ENCODE measurements at places on chromosomes 3 and 15.

- DNase-seq, result no peak
These were observed 34.7 kb upstream of the PDE8A start for GRCh38 chr15:84946772-84947489.

DNA sequence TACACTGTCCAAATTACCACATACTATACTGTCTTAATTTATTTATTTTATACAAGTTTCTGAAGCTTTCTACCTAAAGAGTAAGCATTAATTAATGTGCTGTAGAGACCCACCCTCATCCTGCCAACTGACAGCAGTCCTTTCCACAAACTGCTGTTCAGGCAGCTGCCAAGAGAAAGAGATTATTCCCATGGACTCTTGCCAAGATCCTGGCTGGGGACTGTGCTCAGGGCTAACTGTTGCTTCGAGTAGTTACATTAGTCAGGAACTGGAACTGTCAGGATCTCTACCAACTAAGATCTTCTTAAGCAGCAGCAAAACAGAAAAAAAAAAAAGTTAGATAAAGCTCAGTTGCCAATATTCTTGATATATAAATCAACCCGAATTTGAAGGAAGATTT is 398.8 kb downstream of the MECOM start:
- DNase-seq, result no peak

DNA sequence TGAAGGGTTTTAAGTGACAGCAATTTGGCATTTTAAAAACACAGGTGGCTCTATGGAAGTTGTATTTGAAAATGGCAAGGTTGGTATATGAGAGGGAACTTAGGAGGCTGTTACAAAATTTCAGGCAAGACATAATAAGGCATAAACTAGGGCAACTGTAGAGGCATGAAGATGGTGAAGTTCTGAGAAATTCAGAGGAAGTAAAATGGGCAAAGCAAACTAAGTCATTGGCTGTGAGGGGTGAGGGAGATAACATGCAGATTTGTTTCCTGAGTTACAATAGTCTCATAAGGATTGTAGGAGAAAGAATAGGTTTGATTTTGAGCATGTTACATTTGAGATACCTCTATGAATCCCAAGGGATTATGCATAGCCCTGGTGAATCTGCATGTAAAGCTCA is 302.9 kb upstream of the ARHGEF26 start:
- DNase-seq, result no peak

- no peak for DNase-seq
These were observed 49.1 kb upstream of the NEDD4 start for GRCh38 chr15:56042498-56042897.

DNA sequence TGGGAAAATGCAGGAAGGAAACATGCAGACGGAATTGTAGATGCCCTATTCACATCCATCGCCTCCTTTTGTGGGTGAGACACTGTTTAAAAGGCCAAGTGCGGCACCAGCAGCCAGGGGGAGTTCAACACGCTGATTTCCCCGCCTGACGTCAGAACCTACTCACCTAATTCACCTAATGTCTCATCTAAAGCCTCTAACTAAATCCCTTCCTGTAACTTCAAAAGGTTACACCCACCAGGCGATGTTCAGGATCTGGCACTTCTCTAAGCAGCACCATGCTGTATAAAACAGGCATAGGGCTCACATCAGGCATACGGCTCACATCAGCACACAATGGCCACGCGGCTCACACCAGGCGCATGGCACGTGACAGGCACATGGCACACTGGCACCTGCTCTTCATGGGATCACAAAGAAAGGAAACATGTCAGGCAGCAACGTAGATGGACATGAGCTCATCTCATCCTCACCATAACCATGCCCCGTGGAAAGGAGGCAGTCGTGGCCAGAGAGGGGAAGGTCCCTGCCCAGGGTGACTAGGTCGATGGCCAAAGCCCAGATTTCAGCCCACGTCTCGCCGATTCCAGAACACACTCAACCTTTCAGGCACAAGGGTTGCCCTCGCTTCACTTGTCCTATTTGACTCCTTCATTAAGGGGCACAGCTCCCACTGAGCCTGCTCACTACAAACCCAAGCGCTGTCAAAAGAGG is 21.7 kb downstream of the XXYLT1 start:
- DNase-seq, result no peak

DNA sequence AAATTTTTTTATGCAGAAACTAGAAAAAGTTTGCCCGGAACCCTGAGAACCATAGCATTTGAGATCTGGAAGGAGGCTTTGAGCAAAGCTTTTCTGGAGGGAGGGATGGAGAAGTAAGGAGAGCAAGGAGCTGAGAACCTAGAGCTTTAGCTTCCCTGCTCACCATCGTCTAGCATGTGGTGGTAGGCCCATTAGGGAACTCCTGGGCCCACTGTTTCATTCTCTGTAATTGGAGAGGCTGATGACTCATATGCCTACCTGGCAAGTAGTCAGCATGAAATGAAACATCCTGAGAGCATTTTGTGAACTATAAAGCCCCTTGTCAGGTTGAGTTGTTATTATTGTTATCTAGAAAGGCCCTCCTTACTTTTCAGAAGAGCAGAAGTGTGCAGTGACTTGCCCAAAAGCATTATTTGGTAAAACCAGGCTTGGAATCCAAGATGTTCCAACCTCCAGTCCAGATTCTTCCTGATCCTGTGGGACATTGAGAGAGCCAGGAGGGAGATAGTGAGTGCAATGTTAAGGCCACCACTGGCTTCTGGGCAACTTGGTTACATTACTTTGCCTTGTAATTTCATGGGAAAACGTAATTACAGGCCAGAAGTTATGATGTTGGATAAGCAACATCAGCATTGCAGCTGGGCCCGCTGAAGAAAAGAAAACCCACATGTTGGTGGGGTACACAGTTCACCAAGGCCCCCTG is 104.5 kb upstream of the BFSP2 start:
- no peak for DNase-seq

DNA sequence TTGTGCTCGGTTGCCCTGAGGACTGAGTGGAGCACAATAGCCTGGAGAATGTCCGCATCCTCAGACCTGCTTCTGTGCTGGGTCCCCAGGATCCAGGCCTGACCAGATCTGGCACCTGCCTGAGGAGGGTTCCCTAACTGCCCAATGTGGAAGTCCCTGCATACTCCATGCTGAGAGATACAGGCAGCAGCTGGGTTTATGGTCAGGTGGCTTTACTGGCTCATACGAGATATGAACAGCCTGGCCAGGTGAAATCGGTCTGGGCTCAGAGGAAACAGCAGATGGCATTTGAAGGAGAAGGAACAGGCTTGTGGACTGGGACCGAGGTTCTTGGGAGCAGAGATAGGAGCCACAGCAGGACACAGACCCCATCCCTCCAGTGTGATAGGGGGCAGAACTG is 18.2 kb upstream of the KIF23 start:
- DNase-seq, result no peak

DNA sequence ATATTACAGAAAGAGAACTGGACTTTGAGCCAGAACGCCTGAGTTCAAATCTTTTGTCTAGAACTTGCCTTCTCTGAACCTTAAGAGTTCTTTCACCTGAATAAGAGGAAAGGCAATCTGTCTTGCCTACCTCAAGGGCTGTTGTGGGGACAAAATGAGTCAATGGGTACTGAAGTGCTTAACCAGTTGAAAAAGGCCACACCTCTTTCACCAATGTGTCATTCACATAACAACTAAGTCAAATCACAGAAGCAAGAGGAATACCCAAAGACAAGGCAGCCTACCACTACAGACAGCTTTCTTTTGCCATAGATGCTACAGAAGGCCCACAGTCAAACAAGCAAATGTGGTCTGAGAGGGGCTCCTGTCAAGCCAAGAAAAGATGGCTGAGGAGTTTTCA is 39.7 kb downstream of the NBEAL2 start:
- DNase-seq, result no peak

GRCh38 chr3:28915741-28916500 is 364.9 kb upstream of the RBMS3 start:
- DNase-seq, result no peak

GRCh38 chr3:188673646-188674186 is 498.1 kb upstream of the TPRG1 start:
- DNase-seq, result no peak

- DNase-seq, result no peak
These were observed 126.9 kb upstream of the CHL1 start for GRCh38 chr3:69690-70089.

DNA sequence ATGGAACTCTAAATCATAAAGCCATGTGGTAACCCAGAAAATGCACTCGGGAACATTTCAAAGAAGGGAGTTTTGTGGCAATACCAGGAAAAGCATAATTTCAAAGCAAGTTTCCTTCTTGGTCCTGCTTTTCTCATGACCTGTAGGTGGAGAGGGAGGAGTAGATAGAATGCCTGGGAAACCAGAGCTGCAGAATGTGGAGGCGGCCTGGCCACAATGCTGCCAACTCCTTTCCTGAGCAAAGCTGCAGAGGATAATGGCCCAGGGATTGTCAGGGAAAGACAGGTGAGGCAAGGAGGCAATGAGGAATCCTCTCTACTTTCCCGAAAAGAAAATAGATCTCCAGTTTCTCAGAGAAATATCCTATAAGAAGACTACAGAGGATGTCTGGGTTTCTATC is 330.3 kb downstream of the FGF12 start:
- DNase-seq, result no peak

DNA sequence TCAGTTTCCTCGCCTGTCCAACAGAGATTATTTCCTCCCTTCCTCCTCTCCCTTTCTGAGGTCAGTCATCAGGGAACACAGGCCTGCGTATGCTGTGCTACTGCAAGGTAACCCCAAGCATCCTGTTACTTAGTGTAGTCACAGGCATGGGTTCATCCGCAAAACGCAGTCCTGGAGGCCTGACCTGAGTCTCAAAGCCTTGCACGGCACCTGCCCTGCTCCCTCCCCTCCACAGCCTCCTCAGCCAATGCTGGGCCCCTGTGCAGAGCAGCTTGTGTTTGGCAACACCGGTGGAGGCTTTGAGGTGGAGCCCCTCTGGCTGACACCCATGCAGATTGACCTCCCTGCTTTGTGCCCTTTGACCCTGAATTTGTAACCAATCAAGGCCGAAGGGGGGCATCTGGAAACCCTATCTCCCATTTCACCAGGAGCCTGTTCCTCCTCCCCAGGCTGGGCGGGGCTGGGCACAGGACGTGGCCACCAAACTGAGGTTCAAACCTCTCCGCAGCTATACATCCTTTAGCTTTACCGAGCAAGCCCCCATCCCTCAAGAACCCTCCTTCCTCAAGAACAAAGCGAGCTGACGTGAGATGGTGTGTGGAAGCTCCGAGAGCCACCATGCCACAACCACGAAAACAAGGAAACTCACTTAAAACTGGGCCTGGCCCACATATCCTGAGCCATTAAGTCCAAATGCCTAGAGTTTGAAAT is 21.5 kb downstream of the TKT start:
- DNase-seq, result no peak

- DNase-seq, result no peak
These were observed 713.5 kb downstream of the GRM7 start for GRCh38 chr3:7574435-7574834.

- no peak for DNase-seq
These were observed 77.7 kb downstream of the SYNPR start for GRCh38 chr3:63355809-63356208.

- DNase-seq, result no peak
These were observed 29.0 kb upstream of the ATP10A start for GRCh38 chr15:25892126-25892525.

DNA sequence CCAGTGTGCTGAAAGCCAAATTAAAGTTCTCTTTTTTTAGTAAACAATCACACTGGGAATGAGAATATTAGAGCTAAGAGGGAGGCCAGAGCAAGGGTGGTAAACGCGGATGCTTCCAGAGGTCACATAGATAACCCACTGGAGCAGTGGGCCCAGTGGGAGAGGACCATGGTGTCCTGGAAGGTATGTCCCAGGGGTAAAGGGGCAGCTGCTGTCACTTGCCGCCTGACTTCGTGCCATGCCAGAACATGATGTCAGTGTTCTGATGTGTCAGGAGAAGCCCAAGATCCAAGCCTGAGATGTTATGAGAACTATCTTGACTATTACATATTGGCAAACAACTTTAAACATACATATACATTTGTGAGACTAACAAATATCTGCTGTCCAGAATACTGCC is 211.9 kb upstream of the IL12A start:
- no peak for DNase-seq

DNA sequence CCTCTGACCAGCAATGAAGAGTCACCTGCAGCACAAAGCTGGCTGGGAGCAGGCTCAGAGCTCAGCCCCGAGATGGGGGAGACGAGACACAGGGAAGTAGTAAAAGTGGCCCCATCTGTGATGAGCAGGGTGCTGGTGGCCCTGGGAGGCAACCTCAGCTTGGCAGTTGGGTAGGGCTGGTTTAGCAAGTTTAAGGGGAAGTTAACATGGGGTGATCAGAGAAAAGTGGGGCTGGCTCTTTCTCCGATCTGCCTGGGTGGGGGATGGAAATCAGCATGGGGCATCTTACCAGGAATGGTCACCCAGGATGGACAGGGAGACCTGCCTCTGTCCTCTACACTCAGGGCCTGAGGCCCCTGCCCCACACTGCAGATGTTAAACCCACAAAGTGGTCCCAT is 29.9 kb upstream of the SFMBT1 start:
- DNase-seq, result no peak

- no peak for DNase-seq
These were observed 121.8 kb downstream of the SSR3 start for GRCh38 chr3:156433138-156433537.

DNA sequence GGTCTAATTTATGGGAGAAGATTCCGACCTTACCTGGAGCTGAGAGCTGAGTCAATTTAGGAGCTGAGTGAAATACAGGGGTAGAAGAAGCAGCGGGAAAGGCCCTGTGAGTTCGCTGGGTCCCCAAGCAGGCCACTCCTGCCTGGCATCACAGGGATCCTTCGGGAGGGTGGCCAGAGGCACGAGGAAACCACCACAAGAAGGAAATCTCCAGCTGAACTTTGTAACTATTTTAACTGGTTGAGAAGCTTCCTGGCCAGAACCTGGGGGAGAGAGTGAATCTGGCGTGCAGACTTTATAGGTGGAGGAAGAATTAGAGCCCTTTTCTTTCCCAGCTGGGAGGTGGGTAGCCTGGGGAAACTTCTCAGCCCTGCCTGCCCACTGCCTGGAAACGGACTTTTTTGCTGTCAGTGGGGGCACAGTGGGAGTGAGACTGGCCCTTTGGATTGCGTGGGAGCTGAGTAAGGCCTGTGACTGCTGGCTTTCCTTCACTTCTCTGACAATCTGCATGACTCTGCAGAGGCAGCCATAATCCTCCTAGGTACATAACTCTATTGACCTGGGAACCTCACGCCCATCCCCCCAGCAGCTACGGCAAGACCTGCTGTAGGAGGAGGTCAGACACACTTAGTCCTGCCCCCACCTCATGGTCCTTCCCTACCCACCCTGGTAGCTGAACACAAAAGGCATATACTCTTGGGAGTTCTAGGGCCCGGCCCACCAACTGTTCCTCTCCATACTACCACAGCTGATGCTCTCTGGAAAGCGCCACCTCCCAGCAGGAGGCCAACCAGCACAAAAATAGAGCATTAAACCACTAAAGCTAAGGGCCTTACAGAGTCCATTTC is 340.7 kb downstream of the CNTN3 start:
- no peak for DNase-seq

DNA sequence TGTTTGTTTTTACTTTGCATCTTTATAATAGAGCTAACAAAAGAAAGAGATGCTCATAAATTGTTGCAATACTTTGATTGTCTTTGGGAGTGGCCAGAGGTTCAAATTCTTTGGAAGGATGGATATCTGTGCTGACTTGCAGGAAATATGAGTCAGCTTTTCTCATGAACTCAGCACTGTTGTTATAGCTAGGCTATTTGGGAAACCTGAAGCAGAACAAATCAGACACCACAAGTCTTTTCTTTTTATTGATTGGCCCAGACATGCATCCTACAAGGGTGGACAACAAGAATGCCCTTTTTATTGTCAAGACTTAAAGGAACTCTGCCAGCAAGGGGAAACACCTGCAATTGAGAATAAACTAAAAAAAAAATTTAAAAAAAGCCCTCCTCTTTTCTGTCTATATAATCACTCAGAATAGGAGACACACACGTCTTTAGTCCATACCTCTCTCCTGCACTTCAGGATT is 4.6 kb upstream of the DENND4A start:
- DNase-seq, result no peak
